ENCODE measurements at places on chromosomes 16 and 17.

DNA sequence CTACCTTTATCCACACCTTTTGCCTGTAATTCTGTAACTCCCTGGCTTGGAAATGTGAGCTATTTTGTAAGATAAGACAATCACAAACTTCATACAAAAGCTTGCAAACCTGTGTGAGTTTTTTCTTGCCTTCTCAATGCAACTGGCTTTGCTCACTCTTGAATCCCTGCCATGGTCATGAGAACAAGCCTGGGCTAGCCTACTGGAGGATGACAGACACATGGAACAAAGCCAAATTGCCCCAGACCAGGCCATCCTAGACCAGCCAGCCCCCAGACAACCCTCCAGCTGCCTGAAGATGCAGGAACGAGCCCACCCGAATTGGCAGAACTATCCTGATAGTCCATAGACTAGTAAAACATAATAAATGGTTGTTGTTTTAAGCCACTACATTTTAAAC is 466.6 kb upstream of the ERCC4 start:
- no peak overlapping the region for H3K4me3 ChIP-seq
- H3K27me3 ChIP-seq = no peaks in the 10 kb centered on the region
- no peaks in the 10 kb centered on the region for H3K4me1 ChIP-seq
- no peak overlapping the region for H3K27ac ChIP-seq
- no peak for DNase-seq

DNA sequence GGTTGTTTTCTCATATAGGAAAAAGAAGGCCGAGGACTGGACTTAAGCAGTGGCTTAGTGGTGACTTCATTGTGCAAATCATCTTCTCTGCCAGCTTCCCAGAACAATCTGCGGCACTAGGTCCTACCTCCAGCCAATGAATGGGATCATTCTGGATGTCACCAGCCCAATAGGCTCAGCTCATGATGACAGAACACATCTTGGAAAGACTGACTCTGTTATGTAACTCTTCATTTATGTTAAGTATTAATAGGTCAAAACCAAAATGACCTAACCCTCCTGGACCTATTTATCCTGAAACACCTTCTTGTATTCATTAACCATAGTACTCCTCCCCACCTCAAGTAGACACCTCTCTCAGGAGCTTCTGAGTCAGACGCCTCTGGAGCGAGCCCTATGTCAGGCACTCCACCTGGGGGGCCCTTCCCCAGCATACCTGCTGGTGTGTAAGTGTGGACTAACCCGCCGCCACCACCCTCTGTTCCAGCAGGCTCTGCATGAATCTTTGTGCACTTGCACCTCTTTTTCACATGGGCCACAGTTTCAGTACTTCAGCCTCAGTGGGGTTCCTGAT is 7.2 kb downstream of the ARL2BP start:
- H3K27me3 ChIP-seq = no peaks in the 10 kb centered on the region
- DNase-seq = no peak
- H3K4me3 ChIP-seq = no peak overlapping the region
- H3K36me3 ChIP-seq = no peaks in the 10 kb centered on the region

- H3K27ac ChIP-seq = no peak overlapping the region
- no peak for DNase-seq
- no peak overlapping the region for H3K4me3 ChIP-seq
- H3K27me3 ChIP-seq = no peaks in the 10 kb centered on the region
- H3K36me3 ChIP-seq = peaks cover 55% of the 10 kb centered on the region
Observed at GRCh38 chr16:75630052-75630451, 7.0 kb upstream of the ADAT1 start.

DNA sequence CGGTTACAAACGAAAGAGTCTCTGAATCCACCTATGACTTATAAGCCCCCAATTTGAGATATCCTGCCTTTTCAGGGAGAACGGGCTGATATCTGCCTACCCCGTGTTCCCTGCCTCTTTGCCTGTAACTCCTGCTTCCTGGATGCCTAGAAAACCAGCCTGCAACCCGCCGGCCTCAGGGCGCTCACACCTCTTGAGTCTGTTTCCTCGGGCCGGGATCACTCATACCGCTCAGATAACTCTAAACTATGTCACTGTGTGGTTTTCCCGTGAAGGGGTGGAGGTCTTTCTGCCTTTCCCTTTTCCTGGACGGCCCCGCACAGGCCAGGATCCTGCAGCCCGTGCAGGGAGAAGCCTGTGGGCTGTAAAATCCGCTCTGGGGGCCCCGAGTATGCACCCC is 10.4 kb downstream of the RPUSD1 start:
- DNase-seq = no peak
- H3K27me3 ChIP-seq = no peaks in the 10 kb centered on the region
- no peak overlapping the region for H3K4me3 ChIP-seq
- H3K36me3 ChIP-seq = peaks cover 3% of the 10 kb centered on the region

DNA sequence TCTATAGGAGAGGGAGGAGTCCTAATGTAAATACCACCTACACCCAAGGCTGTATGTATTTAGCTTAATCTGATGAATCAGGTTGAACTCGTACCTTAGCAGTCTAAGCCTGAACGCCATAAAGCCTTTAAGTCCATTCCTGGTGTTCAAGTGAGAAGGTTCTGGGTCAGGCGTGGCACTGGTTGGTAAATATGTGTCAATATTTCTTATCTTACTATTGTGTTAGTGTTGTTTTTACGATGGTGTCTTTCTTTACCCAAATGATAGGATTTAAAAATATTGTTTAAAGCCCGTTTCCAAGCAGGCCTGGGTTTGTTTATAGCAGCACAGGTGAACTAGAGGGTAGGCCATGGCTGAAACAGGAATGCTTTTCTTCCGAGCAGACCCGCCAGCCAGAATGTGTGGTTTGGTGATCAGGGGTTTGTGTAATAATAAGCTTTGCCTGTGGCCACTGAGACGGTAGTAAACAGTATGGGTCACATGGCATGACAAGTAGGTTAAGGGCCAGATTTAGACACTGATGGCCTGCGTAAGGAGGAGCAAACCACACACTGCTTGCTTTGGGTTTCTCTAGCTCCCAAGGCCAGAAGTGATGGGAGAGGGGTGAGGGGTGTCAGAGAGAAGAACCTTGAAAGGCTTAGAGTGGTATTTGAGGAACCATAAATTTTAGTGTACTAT is 3.3 kb downstream of the TMEM94 start:
- no peaks in the 10 kb centered on the region for H3K4me1 ChIP-seq
- H3K4me3 ChIP-seq = no peak overlapping the region
- no peaks in the 10 kb centered on the region for H3K36me3 ChIP-seq
- no peaks in the 10 kb centered on the region for H3K27me3 ChIP-seq

- H3K4me3 ChIP-seq = no peak overlapping the region
- H3K27me3 ChIP-seq = no peaks in the 10 kb centered on the region
- H3K4me1 ChIP-seq = no peaks in the 10 kb centered on the region
- no peak for DNase-seq
Observed at GRCh38 chr16:13997526-13997925, 73.6 kb upstream of the MRTFB start.

- H3K27ac ChIP-seq = no peak overlapping the region
- H3K4me1 ChIP-seq = no peaks in the 10 kb centered on the region
- H3K27me3 ChIP-seq = no peaks in the 10 kb centered on the region
- no peak for DNase-seq
Observed at GRCh38 chr17:41760878-41761277, 25.6 kb downstream of the JUP start.

GRCh38 chr17:82216301-82217119 is 3.9 kb upstream of the CCDC57 start:
- H3K27me3 ChIP-seq = peaks cover 6% of the 10 kb centered on the region
- DNase-seq = no peak

GRCh38 chr16:11524098-11524760 is 62.5 kb downstream of the LITAF start:
- DNase-seq = no peak
- no peaks in the 10 kb centered on the region for H3K4me1 ChIP-seq
- no peaks in the 10 kb centered on the region for H3K36me3 ChIP-seq
- H3K4me3 ChIP-seq = no peak overlapping the region
- no peak overlapping the region for H3K27ac ChIP-seq

- H3K27ac ChIP-seq = no peak overlapping the region
- no peaks in the 10 kb centered on the region for H3K27me3 ChIP-seq
- H3K4me1 ChIP-seq = no peaks in the 10 kb centered on the region
- H3K4me3 ChIP-seq = no peak overlapping the region
- H3K36me3 ChIP-seq = no peaks in the 10 kb centered on the region
- DNase-seq = no peak
Observed at GRCh38 chr16:26993511-26993910, 73.2 kb upstream of the C16orf82 start.

DNA sequence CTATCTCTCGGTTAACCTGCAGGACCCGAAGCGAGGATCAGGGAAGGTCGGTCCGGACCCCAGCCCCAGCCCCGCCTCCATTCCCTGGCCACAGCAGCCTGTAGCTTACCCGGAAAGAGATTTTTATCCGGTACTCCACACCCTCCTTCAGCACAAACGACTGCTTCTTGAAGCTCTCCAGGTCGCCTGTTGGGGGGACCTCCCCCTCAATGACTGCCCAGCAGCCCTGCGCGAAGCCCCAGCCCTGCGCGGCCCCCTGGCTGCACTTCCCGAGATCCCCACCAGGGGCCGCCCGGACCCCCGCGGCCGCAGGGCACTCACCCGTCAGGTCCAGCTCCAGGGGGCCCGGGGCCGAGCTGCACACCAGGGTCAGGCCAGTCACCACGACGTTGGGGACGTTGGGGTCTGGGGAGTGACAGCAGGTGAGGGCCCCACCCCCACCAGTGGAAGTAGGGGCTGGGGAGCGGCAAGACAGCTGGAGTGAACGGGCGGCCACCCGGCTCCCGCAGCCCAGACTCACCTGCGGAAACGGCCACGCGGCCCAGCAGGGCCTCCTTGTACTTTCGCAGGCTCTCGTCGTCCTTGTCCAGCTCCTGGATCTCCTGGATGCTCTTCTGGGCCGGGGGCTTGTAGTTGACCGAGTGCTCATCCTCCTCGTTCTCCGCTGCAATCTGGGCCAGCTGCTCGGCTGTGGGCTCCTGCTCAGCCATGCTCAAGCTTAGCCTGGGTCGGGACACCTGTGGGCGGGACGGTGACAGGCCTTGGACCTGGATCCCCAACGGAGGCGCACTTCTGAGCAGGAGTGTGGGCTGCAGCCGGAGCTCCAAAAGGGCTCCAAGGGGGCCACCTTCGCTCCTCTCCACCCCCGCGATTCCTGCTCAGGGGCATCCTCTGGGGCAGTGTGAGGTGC is 1.7 kb downstream of the ARHGDIA start:
- no peak for DNase-seq
- peak overlapping the region; percentile 88 for H3K4me3 ChIP-seq
- peaks cover 7% of the 10 kb centered on the region for H3K36me3 ChIP-seq
- no peaks in the 10 kb centered on the region for H3K27me3 ChIP-seq
- H3K4me1 ChIP-seq = peaks cover 3% of the 10 kb centered on the region

DNA sequence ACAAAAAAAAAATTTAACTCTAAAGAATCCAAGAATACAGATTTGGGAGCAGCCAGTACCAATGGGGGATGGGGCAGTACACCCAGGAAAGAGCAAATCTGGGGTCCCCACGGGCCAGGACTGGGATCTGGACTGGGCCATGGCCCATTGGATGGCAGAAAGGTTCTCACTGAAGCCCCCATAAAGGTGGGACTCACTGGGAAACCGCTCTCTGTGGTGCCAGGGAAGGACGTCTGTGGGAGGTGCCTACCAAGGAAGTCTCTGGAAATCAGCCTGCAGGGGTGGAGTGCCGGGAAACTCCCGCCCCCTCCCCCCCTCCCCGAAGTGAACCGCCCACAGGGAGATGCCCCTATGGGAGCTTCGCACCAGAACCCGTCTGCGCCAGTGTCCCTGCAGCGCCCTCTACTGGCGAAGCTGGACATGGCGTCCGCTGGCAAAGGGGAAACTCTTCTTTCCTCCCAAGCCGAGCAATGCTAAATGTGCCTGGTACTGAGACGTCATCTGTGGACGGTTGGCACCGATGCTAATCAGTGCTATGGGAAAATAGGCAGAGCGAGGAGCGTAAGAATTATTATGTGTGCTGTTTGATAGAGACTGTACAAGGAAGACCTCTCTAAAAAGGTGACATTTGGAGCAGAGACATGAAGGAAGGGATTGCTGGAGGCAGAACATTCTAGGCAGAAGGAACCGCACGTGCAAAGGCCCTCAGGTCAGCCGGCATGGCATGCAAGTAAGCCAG is 671.1 kb downstream of the WWOX start:
- no peak overlapping the region for H3K27ac ChIP-seq
- no peak overlapping the region for H3K4me3 ChIP-seq
- H3K27me3 ChIP-seq = no peaks in the 10 kb centered on the region
- no peaks in the 10 kb centered on the region for H3K4me1 ChIP-seq
- no peaks in the 10 kb centered on the region for H3K36me3 ChIP-seq
- peak; percentile 63 for DNase-seq

DNA sequence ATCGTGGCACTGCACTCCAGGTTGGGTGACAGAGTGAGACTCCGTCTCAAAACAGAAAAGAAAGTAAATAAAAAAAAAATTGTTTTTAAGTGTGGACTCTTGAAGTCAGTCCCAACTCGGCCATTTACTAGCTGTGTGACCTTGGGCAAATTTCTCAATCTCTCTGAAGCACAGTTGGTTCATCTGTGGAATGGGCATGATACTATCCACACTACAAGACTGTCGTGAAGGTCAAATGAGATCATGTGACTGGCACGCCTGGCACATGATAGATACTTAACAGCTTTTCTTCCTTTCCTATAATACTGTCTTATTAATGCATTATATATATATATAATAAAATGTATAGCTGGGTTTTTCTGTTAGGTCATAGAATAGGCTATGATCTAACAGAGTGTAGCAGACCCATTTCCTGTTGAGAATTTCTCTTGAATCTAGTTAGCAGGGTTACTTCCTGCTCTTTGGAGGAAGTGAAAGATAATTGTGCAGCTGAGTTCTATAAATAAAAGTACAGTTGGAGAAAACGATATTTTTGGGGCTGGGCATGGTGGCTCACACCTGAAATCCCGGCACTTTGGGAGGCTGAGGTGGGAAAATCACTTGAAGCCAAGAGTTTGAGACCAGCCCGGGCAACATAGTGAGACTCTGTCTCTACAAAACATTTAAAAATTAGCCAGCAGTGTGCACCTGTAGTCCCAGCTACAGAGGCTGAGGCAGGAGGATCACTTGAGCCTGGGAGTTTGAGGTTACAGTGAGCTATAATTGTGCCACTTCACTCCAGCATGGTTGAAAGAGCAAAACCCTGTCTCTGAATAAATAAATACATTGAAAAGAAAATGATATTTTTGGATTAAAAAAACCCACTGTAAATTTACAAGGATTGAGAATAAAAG is 7.3 kb downstream of the MILR1 start:
- no peak for DNase-seq
- no peaks in the 10 kb centered on the region for H3K4me1 ChIP-seq
- H3K36me3 ChIP-seq = no peaks in the 10 kb centered on the region
- H3K27ac ChIP-seq = no peak overlapping the region
- no peak overlapping the region for H3K4me3 ChIP-seq

- H3K4me1 ChIP-seq = no peaks in the 10 kb centered on the region
- no peak within 1 kb of the TSS for H3K27ac ChIP-seq
- peaks cover 17% of the 10 kb centered on the region for H3K27me3 ChIP-seq
Observed at GRCh38 chr17:56593646-56594319, at the start of gene NOG. Gene NOG (plus strand): TSS chr17:56593699. CDS start chr17:56594224, 525 bp downstream.

GRCh38 chr16:80743273-80743672 is 61.1 kb downstream of the CDYL2 start:
- H3K4me1 ChIP-seq = no peaks in the 10 kb centered on the region
- H3K4me3 ChIP-seq = no peak overlapping the region
- no peaks in the 10 kb centered on the region for H3K27me3 ChIP-seq
- no peaks in the 10 kb centered on the region for H3K36me3 ChIP-seq
